ENCODE measurements at places on chromosomes 12 and 14.

DNA sequence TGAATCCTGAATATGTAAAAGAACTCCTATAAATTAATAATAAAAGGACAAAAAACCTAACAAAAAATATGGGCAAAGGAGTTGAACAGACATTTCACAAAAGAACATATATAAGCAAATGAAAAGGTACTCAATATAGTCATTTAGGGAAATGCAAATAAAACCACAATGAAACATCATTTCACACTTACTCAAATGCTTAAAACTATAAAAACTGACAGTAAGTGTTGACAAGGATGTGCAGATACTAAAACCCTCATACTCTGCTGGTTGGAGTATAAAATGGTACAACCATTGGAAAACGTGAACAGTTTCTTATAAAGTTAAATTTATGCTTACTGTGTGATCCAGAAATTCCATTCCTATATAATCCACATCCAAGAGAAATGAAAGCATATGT is 247.1 kb downstream of the GXYLT1 start:
- no peak for DNase-seq

DNA sequence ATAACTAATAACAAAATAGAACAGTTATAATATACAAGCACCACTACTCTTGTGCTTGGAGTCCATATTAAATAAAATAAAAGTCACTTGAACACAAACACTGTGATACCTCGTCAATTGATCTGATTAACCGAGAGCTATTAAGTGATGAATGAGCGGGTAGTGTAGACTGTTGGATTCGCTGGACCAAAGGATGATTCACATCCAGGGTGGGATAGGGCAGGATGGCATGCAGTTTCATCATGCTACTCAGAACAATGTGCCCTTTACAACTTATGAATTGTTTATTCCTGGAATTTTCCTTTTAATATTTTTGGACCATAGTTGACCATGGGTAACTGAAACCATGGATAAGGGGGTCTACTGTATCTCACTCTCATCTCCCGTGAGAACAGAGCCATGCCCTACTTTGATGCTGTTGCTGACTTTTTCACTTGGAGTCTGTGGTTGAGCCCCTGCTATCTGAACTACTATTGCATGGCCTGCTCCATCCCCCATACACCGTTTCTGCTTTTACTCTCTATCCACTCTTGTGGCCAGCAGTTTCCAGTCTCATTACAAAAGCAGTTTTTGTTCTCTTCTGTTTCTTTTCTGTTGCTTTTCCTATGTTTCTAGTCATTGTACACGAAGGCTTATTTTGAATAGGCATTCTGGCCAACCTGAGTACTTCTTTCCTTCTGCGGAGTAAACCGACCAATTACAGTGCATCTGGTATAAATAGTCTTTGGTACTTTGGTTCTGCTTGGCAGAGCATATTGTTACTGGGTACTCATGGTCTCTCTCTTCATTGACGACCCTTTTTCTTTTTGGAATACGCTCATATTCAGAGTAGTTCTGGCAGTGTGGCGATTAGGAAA is 12.2 kb downstream of the TMTC2 start:
- no peak for DNase-seq

GRCh38 chr12:38144601-38145436 is 171.8 kb upstream of the ALG10B start:
- no peak for DNase-seq

DNA sequence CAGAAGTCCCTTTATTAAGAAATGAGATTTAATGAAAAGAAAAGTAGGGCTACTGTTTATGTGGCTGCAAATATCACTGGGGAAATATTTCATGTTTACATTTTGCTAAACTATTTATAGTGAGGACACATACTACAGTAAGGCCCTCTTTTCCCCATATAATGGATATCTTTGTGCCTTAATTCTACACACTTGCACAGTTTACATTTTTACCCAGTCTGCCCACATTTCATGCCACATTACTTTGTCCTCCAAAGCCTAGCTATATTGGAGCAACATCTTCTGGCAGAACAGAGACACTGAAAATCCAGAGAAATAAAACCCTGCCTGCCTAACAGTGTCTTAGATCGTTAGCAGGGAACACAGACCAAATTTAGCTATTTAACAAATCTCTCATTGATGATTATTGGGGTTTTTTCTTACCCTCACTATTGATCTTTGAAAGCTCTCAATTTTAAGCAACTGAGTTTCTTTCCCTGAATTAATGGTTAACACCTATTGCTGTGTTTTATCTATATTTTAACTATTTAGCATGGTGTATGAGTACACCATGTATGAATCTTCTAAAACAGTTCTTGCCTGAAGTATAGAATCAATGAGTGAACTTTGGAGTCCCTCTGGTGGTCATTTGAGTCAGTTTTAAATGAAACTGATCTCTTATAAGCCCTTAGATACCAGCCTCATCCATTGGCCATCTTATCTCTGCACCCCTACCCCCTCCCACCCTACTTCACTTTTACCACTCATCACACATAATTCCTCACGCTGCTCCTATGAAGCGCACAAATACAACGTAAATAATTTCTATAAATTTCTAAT is 170.2 kb downstream of the BCAT1 start:
- DNase-seq, result peak; percentile 35

DNA sequence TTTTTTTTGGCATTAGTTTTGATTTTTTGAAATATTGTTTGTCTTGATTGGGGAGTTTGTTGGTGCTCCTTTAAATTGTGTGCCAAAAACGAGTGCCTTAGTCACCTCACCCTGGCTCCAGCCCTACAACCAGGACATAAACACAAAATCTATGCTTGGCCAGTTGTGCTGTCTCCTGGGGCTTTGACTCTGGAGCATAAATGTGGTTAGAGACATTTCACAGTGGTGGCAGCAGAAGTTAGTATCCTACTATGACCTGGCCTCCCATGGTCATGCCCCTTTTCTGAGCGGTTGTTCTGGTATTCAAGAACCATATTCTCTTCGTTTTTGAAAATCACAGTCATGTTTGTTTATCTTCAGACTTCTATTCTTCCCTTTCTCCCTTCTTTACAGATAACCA is 70.7 kb upstream of the PSMA6 start:
- no peak for DNase-seq

DNA sequence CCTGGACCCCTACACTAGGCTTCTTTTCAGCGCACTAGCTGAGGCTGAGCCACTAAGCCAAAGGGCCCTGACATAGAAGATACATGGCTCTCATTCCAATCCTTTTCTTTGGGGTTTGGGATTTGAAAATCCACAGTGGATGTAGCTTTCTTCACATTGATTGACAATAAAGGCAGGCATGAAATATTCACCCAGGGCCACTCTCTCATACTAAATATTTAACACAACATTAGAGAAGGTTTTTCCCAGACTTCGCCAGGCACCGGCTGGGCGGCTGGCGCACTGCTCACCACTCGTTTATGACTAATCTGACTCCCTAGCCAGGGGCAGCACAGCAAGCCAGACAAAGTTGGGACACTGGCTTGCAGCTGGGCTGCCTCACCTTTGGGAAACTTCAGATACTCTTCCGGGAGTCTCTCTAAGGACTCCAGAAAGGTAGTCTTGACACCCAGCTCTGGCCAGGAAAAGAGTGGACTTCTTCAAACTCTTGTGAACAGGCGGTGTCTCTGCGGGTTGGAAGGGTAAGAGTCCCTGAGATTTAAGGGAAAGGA is 699 bp upstream of the HOXC11 start:
- DNase-seq, result no peak

- no peak for DNase-seq
These were observed 35.7 kb downstream of the NRDE2 start for GRCh38 chr14:90295870-90296516.

GRCh38 chr12:75883241-75883640 is 148.3 kb downstream of the PHLDA1 start:
- DNase-seq, result no peak

- DNase-seq, result no peak
These were observed 1250.1 kb downstream of the TMEM121 start for GRCh38 chr14:106776395-106776983.

DNA sequence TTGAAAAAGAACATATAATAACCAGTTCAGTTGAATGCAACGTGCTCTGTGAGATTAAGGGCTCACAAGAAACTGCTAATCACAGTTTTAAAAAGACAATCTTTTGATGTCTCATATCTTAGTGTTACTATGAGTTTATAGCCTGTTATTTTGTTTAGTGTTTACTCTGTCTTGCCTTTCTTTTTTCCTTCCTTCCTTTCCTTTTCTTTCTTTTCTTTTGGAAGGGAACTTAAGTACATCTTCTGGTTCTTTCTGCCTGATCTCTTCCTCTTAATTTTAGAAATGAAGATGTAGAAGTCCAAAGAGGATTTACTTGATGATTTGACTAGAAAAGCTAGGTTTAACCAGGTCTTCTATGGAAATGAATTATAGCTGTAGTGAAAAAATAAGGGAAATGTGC is 38.2 kb downstream of the WNK1 start:
- DNase-seq, result no peak

DNA sequence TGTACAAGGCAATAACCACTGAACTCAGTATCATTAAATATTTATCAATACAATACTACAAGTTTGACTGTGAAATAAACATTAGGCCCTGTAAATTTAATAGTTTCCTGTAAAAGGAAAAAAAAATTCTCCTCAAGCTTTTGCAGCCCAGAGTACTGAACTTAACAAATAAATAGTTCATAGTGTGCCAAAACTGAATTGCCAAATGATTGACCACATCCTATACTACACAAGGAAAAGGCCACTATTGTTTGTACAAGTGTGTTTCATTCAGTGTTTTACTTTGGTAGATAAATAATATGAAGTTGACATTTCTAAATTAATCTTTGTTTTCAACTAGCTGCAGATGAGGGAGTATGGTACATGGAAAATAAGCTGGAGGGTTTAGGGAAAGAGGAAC is 379.6 kb downstream of the FLRT2 start:
- DNase-seq, result no peak

DNA sequence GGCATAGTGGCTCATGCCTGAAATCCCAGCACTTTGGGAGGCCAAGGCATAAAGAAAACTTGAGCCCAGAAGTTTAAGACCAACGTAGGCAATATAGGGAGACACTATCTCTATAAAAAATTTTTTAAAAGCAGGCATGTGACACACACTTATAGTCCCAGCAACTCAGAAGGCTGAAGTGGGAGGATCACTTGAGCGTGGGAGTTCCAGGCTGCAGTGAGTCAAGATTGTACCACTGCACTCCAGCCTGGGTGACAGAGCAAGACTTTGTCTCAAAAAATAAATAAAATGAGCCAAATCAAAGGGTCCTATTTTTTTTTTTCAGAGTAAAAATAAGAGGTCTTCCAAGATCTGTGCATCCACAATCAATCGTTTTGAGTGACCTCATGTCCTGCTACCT is 237.6 kb downstream of the SLC16A7 start:
- DNase-seq, result no peak

DNA sequence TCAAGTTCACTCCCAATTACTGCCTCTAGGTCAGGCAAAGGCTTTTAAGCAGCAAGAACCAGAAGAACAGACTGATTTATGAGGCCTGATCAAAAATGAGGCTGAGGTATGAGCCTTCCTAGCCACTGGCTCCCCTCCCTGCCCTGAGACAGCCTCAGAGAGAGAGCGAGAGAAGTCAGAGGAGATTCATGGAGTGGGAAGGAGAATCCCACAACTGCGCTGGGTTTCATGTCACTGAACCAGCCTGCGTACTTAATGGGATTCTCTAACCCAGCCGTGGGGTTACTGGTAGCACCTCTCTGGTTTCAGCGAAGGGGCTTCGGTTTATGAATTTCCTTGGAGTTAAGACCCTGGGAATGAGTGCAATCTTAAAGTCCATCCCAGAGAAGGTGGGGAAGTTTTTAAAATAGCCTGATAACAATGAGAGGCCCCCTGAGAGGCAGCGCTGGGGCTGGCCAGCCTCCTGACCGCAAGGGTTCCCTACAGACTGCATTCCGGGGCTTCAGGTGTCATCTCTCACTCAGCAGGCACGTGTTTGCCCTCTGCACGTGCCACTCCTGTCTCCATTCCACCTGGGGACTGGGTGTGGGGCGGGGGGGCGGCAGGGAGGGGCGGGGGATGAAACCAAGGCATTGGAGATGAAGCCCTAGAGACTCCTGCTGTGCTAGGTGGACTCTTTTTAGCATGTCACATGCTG is 6.1 kb upstream of the GPRC5A start:
- no peak for DNase-seq

- no peak for DNase-seq
These were observed 44.3 kb downstream of the TMTC1 start for GRCh38 chr12:29739279-29739991.

DNA sequence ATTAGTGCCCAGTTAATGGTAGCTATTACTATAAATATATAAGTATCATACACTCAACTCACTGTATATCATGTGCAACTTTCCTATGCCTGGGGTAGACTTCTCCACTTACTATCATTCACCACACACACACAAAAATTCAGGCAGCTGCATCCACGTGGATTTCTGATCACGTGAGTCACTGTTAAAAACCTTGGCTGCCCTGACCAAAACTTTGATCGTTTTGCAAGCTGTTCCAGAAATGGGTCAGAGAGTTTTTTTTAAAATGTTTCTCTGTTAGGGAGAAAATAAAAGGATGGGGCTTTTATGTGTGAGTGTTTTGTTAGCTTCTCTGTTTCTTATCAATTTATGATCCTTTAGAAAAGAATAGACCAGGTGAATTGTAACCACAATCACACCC is 198.2 kb upstream of the CNOT2 start:
- no peak for DNase-seq

GRCh38 chr12:62622177-62622576 is 155.6 kb downstream of the MON2 start:
- DNase-seq, result no peak

Data from urinary bladder (tissue), 4 donors.